ENCODE measurements at places on chromosomes 1 and 21.

DNA sequence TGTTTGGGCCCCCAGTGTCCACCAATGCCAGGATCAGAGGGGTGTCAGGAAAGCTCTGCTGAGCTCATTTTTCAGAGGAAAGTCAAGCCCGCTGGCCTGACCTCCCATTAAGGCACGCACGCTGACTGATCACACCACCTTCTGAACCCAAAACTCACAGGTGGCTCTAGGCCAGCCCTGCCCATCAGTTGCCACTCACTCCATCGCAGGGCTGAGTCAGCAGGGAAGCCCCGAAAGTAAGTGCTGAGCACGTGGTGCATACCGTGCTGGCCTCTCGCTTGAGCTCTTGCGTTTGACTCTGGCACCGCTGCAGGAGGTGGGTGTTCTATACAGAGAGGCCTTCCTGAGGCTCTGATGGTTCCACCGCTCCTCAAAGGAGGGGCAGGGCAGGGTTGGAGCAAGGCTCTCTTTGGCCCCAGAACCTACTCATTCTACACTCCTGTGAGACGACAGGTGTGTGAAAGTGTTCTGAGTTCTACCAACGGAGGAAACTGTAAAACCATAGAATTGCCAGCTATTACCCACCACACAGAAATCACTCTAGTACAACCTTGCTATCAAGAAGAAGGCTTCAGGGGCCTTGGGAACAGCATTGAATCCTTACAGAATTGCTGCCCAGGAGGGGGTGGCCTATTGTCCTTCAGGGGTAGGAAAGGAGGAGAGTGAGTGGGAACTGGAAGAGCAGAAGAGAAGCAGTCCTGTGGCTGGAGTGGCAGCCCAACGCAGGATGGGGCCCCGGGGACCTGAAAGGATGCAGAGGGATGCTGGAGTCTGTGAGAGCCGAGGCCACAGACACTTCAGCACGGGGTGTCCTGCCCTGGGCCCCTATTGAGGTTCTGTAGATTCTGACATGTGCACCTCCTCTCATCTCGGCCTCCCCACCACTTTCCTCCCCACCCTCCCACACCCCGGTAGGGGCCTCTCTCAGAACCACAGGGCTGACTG lies 214.7 kb upstream of the EDN2 start:
- no peak for DNase-seq

DNA sequence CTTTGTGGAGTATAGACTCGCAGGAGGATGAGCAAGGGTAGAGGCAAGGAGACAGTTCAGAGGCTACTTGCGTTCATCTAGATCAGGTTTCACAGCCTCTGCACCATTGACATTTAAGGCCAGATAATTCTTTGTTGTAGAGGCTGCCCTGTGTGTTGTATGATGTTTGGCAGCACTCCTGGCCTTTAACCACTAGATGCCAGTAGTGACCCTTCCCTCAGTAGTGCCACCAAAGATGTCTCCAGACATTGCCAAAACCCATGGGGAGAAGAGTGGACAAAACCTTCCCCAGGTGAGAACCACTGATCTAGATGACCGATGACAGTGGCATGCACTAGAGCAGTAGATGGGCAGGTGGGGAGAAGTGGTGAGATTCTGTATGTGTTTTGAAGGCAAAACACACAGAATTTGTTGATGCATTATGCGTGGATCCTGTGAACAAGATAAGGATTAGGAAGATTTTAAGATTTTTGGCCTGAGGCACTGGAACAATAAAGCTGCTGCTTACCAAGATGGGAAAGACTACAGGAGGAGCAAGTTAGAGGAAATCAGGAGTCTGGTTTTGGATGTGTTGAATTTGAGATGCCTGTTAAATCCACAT lies 9.9 kb upstream of the COG2 start:
- no peak for DNase-seq

DNA sequence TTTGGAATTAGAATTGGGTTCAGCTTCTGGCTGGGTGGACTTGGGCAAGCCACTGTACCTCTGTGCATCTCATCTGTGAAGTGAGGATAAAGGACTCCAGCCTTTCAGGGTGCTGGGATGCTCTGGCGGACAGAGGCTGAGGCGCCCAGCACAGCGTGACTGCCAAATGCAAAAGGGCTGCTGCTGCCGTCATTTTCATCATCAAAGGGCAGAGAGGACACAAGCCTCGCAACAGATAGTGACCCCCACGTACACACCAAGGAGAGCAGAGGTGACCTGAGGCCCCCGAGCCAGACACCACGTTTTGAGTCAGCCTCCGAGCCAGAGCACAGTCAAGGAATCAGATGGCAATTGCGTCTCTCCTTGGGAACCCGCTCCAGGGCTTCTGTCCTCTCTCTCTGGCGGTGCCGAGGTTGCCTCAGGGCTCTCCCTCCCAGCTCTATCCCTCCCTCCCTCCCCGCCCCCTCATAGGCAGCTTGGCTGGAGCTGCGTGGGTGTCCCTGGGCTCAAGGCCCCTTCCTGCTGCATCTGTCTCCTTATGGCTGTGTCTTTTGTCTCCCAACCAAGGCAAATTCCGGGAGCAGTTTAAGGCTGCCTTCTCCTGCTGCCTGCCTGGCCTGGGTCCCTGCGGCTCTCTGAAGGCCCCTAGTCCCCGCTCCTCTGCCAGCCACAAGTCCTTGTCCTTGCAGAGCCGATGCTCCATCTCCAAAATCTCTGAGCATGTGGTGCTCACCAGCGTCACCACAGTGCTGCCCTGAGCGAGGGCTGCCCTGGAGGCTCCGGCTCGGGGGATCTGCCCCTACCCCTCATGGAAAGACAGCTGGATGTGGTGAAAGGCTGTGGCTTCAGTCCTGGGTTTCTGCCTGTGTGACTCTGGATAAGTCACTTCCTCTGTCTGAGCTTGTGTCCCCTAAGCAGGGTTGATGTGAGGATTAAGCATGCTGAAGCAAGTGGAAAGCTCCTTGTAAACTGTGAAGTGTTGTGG lies 9.0 kb downstream of the HCRTR1 start:
- DNase-seq, result no peak

- DNase-seq, result no peak
Measured at GRCh38 chr1:226627050-226627755, 78.6 kb downstream of the STUM start.

DNA sequence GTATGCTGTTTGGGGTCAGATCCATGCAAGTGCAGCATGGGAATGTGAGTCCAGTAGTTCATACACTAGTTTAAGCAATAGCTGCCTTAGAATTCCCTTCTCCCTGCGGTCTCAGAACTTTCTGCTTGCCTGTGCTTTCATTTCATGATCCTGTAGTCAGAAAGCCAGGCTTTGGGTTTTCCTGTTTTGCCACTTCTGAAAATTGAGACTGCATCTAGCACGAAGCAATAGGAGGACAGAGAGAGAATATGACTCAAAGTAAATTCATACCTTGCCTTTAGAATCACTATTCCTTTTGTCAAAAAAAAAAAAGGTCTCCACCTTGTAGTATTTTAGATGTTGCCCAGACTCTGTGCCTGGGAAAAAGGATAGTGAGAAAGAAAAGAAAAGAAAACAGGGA lies 161.2 kb upstream of the SNX7 start:
- no peak for DNase-seq

GRCh38 chr1:40907899-40908298 lies 45.7 kb upstream of the CITED4 start:
- no peak for DNase-seq

DNA sequence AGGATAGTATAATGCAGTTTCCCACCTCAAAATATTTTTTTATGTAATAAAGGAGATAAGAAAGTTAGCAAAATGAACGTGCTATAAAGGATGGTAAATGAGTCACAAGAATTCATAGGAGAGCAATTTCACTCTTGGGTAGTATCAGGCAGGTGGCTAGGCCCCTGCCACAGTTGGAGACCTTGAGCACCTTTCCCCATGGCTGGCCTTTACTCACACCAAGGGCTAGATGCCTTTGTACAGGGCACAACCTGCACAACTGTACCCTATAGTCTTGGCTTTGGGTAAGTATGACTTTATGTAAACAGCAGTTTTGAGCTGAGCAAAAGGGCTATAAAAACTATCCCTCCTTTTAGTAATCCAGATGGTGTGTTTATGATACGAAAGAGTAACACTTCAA lies 85.1 kb downstream of the CTH start:
- DNase-seq, result no peak

DNA sequence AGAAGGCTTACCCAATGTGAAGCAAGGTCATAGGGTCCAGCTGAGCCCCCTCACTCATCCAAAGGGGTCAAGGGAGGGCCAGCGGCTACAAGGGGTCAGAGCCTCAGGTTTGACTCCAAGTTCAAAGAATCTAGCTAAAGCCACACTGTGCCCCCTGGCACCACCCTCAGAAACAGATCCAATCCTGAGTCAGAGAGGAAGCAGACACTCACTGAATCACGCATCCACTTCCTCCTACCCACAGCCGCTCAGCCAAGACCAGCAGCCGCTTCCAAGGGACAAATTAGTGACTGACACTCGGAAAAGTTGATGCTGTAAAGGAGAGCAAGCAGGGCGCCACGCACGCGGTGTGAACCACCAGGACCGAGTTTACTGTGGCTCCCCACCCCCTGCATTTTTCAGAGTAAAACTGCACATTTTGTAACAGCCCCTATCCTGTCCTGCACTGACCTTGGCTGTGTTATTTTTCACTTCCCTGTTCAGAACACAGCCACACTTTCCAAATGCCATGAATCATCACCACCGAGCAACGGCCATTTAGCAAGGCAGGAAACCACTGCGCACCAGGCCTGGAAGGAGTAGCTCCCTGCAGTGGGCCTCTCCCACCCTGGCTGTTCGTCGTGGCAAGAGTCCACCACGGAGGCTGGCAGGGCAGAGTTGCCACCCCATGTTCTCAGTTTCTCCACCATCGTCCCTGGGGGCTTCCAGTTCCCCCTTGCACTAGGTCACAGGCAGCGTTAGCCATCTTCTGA lies 147.8 kb downstream of the TOMM20 start:
- peak; percentile 53 for DNase-seq

DNA sequence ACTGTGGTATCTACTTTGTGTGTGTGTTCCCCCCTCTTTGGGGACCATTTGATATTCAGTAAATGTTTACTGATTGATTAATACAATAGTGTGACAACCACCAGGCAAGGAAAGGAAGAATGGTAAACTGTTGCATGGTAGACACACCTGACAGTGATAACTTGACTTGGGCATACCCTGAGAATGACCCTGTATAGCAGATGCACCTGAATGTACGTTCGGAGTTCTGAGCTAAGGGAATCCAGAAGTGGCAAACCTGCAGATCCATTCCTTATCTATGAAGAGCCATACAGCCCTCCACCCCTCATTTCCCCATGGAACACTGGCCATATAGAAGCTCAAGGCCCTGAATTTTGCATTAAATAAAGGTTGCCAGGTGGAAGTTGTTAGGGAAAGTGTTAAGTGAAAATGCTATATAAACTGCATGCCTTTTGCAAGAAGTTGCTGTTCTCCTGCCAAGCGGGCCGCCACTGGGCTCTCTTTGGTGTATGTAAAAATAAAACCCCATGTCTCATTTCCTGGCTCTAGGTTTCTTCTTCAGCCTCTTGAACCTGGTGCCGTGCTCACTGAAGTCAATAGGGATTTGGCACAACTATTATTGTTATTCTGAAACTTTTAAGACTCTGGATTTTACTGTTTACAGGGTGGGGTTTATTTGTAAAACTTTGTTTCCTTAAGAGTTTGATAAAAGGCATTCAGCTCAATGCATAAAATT lies 32.6 kb upstream of the DENND1B start:
- no peak for DNase-seq

DNA sequence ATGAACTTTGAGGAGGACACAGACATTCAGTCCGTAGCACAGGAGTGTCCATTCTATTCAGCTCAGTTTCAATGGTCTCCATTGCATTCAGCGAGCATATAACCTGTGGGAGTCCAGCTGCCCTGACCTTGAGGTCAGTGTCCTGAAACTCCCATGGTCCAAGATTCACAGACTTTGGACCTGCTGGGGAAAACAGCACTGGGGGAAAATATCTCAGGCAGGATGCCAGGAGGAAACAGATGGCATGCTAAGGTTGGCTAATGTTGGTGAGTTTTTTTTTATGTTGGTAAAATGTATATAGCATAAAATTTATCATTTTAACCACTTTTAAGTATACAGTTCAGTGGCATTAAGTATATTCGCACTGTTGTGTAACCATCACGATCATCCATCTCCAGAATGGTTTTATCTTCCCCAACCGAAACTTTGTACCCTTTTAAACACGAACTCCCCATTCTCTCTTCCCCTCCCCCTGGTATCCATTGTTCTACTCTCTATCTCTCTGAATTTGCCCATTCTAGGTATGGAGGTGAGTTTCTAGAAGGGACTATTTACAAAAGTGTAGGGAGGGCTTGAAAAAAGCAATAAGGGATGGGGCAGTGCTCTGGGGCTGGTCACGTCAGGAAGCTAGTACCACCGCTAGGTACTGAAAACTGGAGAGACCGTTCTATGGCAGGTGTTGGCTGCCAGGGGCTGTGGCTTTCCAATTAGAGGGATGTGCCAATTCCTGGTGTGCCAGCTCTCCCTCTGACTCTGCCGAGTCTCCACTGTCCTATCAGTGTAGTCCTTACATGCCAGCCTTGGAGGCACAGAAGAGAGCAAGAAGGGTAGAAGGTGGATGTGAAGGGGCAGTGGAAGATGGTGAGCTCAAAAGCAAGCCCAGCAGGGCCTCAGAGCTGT lies 85.3 kb downstream of the FOXD2 start:
- no peak for DNase-seq

GRCh38 chr1:241702442-241703373 lies 50.6 kb downstream of the WDR64 start:
- DNase-seq, result no peak

DNA sequence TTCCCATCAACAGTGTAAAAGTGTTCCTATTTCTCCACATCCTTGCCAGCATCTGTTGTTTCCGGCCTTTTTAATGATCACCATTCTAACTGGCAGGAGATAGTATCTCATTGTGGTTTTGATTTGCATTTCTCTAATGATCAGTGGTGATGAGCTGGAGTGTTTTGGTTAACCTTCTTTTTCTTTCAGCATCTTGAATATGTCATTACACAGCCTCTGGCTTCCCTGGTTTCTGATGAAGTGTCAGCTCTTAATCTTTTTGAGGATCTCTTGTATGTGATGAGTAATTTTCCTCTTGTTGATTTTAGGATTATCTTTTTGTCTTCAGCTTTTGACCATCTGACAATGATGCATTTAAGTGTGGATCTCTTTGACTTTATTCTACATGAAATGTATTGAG lies 133.2 kb upstream of the GRIK3 start:
- DNase-seq, result no peak

- no peak for DNase-seq
Measured at GRCh38 chr1:224592636-224593582, 23.2 kb upstream of the CNIH3 start.

GRCh38 chr1:8450312-8450711 lies 132.4 kb downstream of the SLC45A1 start:
- DNase-seq, result no peak

- no peak for DNase-seq
Measured at GRCh38 chr1:42456754-42457089, 379 bp downstream of the PPCS start.

GRCh38 chr1:211536606-211537005 lies 42.4 kb downstream of the SLC30A1 start:
- DNase-seq, result no peak

- no peak for DNase-seq
Measured at GRCh38 chr1:46131712-46132528, 509 bp downstream of the PIK3R3 start.

GRCh38 chr1:19388980-19389379 lies 76.9 kb downstream of the SLC66A1 start:
- no peak for DNase-seq

Data from activated CD4-positive, alpha-beta T cell treated with anti-CD3 and anti-CD28 coated beads for 24 hours (primary cell).